ENCODE measurements at places on chromosomes 7 and 10.

DNA sequence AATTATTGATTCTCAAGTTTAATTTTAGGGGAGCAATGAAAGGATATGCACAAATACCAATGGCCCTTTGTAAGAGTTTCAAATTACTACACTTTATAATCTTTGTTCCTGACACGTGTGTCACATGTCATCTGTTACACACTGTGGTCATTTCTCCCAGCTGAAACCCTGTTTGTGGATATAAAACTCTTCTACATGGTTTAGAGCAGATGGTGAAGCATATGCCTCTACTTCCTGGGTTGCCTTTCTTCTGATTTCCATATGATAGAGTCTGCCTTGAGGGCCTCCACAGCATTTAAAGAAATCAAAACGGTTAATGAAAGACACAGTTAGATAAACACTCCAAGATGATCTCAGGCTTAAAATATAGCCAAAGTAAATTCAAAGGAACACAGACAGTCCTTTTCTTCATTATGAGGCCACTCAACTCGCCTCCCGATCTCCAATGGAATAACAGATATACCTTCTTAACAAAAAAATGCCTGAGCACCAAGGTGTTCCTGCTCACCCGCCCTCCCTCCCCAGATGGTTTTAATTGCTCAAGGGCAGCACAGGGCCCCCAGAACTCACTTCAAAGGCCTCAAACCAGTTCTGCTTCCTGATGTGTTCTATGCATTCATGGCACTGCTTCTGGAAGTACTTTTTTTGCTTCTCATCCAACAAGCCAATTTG, 75.0 kb downstream of the CPVL start:
- no peak for DNase-seq

- DNase-seq = no peak
These were observed 156.2 kb downstream of the COBL start for GRCh38 chr7:51160411-51160810.

DNA sequence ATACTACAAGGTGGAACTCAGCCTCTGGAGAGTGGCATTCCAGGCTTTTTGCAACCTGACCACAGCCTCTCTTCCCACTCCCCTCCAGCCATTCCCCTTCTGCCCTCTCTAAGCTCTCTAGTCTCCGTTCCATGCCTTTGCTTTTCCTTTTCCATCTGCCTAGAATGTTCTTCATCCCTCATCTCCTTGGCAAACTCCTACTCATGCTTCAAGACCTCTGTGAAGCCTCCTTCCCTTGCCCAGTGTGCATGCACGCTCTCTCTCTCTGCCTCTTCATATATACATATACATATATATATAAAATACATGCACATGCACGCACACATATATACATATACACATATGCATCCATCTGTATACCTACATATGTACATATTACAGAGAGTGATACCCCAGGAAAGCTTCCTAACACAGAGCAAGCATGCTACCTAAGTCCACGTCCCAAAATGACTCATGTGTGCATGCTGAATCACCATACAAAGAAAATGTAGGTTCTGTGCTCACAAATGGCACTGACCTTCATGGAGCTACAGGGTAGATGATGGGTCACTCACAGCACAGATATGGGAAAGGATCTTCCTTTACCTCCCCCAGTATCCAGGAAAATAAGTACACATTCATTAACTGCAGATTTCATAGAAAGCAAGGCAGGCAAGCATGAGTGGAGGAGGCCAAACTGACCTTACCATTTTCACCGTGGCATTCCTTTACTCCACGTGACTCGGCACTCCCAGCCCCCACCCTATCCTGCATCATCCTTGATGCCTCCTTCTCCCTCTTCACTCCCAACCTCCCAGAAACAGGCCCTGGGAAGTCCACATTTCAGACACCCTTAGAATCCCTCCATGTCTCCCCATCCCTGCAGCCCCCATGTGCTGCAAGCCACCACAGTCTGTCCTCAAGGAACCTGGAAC, 238.4 kb upstream of the ZMIZ1 start:
- DNase-seq = no peak

DNA sequence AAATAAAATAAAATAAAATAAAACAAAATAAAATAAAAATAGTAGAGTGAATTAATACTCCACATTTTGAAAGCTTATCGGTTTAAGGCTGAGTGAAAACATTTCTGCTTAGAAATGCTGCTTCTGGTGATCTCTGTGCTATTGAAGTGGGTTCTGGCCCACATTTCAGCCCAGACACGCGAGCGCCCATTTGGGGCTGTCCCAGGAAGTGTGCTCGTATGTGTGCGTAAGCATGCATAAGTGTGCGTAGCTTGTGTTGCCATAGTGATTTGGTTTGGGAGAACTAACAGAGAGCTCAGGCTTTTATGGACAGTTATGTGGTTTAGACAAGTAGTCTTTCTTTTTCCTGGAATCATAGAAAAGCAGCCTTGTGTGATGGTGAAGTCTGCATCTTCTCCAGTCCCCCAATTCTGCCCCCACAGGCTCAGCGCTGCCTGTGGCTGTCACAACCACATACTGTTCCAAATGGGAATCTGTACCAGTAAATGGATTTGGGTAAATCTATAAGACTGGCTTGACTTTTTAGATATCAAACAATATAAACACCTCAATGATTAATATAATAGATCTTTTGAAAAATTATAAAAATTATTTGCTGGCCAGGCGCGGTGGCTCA, 29.8 kb upstream of the PURB start:
- peak; percentile 35 for DNase-seq

DNA sequence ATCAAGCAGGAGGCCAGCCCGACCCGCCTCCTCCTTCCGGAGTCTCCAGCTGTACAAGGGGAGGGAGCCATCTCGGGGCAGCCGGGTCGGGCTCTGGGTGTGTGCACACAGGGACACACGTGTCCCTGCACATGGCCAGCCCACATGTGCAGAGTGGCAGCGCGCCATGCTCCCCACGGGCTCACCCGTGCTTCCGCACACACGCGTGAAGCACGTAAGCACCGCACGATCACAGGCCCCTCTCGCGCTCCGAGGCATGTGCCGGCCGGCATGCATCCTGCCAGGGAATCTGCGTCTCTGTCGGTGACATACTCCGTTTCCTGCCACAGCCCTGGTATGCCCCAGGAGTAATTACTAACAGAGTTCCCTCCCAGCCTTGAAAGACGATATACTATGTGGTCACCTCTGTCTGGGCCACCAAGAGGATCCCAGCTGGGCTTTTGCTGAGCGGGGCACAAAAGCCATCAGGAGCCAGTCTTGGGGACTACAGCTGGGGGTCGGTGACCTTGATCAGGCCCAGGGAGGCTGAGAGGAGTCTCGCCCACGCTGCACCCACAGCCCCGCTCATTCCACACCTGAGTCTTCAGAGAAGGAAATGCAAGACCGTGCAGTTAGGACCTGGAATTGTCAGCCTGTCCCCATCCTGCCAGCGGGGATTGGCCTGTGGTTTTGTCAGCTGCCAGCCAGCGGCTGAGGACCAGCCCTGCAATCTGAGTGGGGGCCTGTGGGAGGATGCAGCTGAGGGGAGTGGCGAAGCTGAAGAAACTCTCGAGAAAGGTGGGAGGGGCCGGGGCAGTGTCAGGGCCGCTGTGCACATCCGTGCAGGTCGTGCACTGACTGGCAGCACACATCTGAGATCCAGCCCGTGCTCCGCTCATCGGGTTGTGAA, 11.0 kb upstream of the LFNG start:
- DNase-seq = peak; percentile 87

- no peak for DNase-seq
These were observed 640.9 kb upstream of the GRM3 start for GRCh38 chr7:86002858-86003257.

- no peak for DNase-seq
These were observed 26.0 kb upstream of the BTBD16 start for GRCh38 chr10:122245136-122245535.

- no peak for DNase-seq
These were observed 23.6 kb downstream of the IFIT3 start for GRCh38 chr10:89351412-89351779.

DNA sequence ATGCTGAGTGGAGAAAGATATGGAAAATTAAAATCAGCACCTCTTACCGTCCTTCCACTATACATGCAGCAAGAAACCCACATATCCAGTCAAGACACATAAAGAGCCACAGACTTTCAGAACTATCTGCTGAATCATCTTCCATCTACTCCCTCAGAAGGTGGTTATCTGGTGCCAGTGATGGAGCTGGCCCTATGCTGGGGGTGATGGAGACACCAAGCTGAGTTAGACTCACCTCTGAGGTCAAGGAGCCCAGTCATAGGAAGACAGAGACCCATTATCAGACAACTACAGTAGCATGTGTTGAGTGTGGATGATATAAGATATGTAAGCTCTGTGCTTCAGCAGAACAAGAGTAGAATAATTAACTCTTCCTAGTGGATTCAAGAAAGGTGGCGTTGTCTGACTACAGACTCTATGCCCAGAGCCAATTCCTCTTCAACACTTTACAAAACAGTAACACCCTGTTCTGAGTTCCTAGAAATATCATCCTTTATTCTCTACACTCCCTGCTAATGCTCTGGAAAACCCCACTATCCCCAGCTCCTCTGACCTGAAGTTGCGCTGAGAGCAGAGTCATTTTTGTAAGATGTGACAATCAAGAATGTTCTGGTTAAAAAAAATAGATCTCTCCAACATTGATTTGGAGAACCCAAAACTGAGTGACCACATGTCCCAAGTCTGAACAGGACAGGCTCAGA, 14.3 kb downstream of the CYP3A5 start:
- DNase-seq = no peak

DNA sequence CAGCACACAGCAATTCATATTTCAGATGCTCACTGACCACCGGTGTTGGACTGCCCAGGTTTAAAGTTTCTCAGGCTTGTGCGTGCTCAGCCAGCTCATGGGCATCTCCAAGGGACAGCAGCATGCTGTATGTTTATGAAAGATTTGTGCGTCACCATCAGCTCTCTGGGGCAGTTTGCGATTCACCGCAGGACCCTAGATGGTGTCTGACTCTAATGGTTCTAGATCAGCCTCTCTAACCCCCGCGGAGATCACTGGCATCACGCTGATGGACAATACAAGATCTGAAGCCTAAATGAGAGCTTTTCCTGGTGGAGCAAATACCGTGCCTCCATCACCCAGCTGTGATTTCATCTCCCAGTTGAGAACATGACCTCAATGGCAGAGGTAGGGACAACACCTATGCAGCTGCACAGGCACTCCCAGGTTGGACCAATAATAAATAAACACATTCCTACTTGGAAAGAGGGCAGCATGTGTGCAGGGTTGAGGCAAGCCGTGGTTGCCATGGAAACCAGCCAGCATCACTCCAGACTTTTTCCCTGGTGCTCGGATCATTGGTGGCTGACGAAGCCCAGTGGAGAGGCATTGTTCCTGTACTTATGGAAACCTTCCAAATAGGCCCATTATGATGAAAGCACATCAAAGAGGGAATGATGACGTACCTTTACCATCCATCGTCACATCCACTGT, 253.6 kb downstream of the KCNMA1 start:
- DNase-seq = no peak

DNA sequence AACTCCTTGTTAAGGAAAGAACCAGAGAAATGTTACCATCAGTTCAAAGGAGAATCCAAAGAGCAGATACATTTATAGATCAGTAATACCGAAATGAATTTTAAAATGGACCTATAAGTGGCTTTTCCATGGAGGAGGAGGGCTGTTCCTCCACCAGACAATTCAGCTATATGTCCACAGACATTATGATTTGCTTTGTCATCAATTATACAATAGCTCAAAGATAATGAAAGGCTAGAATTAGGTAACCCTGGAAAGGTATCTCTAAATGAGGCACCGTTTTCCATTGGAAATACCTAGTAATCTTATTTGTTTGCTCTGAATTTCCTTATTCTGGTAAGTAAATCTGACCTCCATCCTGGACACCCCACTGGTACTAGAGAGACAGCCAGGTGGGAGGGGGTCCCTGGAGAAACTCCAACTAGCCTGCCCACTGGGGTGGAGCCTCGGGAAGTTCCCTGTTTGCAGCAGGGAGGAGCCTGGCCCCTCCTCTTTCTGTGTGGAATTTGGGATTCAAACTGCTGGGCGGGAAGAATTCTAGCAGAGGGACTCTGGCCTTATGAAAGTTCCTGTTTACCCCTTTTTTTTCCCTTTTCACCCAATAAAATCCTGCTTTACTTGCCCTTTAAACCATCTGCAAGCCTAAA, 218.0 kb downstream of the PHF14 start:
- DNase-seq = no peak

DNA sequence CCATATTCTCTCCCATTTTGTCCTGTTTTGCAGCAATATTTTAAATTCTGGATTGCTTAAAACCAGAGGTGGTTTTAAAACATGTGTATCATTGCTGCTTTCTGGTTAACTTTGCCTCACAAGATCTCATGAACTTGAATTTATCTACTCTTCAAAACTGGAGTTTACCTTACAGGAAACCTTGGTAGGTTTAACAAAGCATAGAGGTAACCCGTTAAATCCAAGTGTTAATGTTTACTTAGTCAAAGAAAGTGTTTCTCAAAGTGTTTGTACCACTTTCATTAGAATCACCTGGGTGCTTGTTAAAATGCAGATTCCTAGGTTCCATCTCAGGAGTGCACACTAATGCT, 44.0 kb upstream of the VDAC2 start:
- DNase-seq = no peak

- DNase-seq = no peak
These were observed at the start of gene INMT for GRCh38 chr7:30751696-30752273. Gene INMT (plus strand): TSS chr7:30752135. CDS start chr7:30752151, 16 bp downstream.

DNA sequence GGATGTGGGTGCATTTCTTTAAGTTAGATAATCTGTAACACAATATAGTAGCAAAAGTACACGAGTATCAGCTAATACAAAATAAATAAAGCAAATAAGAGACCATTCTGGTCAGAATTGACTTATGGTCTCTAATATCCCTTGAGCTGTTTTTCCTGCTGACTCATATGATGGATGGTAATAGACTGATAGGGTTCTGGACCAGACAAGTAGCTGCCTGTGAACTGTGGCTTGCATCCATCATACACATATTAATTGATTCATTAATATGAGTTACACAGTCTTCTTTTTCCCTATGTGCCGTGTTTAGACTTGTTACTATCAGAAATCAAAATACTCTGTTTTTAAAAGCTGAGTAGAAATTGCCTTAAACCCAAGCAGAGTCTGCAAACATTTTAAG, 762.8 kb downstream of the GATA3 start:
- no peak for DNase-seq

DNA sequence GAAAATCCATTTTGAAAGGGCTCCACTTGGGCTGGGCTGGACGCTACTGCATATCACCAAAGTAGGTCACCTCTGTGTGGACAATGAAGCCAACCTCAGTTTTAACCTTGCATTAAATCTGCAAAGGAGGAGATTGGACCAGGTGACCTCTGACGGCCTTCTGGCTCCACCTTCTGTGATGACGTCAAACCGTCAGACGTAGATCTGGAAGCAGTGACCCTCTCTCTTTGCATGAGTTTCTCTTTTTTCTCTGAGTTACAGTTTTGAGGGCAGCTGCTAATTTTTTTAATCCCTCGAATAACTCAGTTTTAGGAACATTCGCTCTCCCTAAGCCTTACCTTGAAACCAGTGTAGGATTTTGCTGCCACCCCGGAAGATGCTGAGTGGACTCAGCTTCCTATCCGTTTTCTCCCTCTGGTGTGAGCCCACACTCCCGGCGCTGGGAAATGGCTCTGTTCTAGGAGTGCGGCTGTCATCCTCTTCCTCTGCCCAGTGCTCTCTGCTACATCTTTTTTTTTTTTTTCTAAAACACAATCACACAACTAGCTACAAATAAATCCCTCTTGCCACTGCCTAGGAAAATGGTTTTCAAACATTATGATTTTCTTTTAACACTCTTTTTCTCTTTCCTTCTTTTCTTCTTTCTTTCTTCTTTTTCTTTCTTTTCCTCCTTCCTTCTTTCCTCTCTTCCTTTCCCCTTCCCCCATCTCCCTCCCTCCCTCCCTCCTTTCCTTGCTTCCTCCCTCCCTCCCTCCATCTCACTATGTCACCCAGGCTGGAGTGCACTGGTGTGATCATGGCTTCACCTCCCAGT, 27.7 kb upstream of the NMT2 start:
- DNase-seq = no peak

- DNase-seq = no peak
These were observed 7.8 kb upstream of the TBX20 start for GRCh38 chr7:35261476-35262285.

Measured in immature natural killer cell (primary cell).